ENCODE measurements at places on chromosomes 3 and 15.

- DNase-seq, result no peak
These were observed 18.2 kb upstream of the EHHADH start for GRCh38 chr3:185272033-185272432.

DNA sequence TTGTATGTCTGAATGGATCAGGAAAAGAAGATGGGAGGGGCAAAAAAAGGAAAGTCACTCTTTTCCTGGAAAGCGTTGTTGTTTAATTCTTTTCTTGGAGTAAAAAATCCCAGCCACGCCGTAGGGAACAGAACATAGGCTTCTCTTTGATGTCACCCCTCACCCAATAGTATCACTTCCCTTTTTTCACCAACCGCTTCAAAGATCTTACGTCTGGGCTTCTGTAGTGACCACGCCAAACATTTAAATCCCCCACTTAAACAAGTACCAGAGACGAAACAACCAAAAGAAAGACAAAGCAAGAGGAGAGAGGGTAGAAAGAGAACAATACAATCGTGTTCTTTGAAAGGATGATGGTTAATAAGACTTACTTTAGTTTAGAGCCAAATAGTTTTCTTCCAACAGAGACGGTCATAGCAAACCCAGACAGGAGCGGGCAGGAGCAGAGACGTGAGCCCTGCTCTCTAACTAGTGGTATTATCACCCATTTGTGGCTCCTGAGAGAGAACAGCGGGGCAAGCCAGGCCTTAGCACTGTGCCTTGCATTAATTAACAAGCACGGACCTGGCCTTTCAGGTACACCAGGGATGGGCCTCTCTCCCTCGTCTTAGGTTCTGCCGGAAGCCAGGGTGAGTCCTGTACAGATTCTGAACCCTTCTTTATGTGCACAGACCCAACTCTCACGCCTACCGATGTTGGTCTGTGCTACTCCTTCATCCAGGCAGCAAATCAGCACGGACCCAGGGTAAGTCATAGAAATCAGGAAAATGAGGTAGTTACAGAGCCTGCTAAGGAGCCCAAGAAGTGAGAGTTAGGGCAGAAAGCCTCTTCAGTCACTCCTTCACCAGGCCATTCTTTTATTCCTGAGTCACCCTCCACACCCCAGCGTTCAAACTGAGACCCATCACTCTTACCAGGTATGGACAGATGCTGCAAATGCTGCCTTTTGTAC, 28.2 kb upstream of the BCL6 start:
- no peak for DNase-seq

GRCh38 chr3:23952646-23953045, 7.6 kb downstream of the NR1D2 start:
- no peak for DNase-seq

GRCh38 chr3:52234516-52235447, 4.2 kb downstream of the TWF2 start:
- no peak for DNase-seq

DNA sequence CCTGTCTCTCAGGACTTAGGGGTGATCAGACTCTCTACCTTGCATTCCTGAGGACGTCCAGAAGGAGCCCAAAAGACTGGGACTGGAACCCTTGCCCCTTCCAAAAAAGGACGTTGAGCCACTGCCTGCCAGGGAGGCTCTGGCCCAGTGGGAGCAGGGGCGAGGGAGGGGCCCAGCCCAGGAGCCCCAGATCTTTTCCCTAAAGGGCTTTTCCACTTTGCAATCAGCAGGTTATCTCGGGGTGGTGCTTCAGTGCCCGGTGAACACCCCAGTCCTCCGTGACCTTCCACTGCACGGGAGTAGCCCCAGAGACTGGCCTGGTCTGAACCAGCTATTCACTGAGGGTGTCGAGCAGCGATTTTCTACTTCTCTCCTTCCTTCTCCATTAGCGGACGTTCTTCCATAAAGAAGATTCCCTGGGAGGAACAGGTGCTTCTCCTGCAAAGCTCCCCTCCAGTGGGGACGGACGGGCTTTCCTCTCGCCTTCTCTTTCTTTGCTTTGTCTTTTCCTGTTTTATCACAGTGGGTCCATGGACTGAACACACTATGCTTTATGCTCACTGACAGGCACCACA, 113.7 kb downstream of the CHSY1 start:
- DNase-seq, result no peak

DNA sequence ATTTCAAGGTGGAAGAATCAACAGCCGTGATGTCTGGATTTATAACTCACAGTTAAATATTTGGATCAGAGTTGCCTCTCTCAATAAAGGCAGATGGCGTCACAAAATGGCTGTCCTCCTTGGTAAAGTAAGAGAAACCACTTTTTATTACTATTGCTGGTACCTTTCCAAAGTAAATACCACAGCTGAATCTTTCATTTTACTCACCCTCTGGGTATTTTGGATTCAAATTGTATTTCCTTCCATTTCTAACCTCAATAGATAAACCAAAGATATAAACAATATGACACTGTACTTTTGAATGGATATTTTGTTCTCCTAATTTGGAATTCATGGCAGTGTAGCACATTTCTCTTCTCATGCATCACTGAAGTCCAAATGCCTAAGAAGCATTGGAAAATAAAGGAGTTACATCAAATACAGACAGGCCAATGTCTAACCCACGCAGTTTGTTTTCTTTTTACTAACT, 29.5 kb downstream of the KLHL24 start:
- DNase-seq, result no peak

GRCh38 chr3:11539677-11540076, 104.0 kb downstream of the VGLL4 start:
- DNase-seq, result no peak

DNA sequence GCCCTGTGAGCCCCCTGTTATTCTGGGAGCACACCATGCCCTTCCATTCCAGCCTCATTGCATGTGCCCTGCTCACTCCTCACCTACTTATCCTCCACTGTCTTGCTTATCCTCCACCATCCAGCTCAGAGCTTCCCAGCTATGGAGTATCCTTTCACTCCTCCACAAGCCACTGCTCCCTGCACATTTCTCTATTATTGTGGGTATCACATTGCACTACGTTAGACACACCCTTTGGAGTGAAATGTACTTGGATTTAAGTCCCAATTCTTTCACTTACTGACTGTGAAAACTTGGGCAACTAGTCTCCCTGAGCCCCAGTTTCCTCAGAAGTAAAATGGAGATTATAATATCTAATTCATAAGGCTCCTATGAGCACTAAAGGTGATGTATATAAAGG, 4.3 kb downstream of the MASP1 start:
- no peak for DNase-seq
